Right ventricle myocardium superior (tissue), 1 donor: ENCODE measurements at places on chromosomes 2 and 18. TPM values are rescaled to one million over a fixed set of nuclear protein-coding genes. Genes with fewer than 3 reads are reported as not detected.

DNA sequence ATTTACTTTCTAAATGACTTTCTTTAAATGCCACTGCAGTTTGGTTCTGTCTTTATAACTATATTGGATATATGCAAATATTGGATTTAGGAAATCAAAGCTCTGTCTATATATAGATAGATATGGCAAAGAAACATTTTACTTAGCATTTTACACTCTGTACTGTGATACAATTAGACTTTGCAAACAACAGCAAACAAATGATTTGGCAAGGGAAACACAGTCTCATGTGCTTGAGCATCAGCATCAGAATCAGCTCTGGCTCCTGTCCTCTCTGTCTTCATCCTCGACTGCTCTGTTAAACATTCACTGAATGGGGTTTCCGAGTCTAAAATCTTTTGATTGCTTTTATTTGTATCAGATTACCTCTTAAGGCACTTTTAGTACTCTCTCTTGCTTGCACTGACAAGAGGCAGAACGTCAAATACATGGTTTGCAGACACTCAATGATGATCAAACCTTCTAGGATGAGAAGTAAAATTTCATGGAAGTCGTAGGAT is 176.8 kb upstream of the LRP1B start:
- no peak for DNase-seq

- DNase-seq: no peak
Observed at GRCh38 chr2:126638746-126639145, 17.2 kb upstream of the GYPC start.

Gene BBS5
- total RNA-seq: 7.4 TPM

Gene VSNL1
- total RNA-seq: 10.4 TPM
